Astrocyte (in vitro differentiated cells and primary cell): ENCODE measurements at places on chromosomes 3 and 15. TPM values are rescaled to one million over a fixed set of nuclear protein-coding genes. Genes with fewer than 3 reads are reported as not detected.

Gene A4GNT
- not detected in 2 replicates for total RNA-seq

Gene RBP2
- not detected in 2 replicates for total RNA-seq

Gene REC114
- not detected in 2 replicates for total RNA-seq

Gene WDR93
- not detected in 2 replicates for total RNA-seq

Gene C3orf49
- not detected in 2 replicates for total RNA-seq

Gene COX5A
- 192 and 207 TPM in 2 replicates for total RNA-seq

Gene GOLGA6D
- not detected in 2 replicates for total RNA-seq

Gene AP3B2
- 7.2 and 11.5 TPM in 2 replicates for total RNA-seq

Gene ZPLD1
- 0.45 and 0.60 TPM in 2 replicates for total RNA-seq

Gene AADACL2
- total RNA-seq = not detected in 2 replicates

Gene CORO2B
- total RNA-seq = 6.2 and 7.4 TPM in 2 replicates

Gene SYNPR
- 0.27 TPM in 1 of 2 replicates, not detected in the other for total RNA-seq

Gene PRR23E
- not detected in 2 replicates for total RNA-seq

DNA sequence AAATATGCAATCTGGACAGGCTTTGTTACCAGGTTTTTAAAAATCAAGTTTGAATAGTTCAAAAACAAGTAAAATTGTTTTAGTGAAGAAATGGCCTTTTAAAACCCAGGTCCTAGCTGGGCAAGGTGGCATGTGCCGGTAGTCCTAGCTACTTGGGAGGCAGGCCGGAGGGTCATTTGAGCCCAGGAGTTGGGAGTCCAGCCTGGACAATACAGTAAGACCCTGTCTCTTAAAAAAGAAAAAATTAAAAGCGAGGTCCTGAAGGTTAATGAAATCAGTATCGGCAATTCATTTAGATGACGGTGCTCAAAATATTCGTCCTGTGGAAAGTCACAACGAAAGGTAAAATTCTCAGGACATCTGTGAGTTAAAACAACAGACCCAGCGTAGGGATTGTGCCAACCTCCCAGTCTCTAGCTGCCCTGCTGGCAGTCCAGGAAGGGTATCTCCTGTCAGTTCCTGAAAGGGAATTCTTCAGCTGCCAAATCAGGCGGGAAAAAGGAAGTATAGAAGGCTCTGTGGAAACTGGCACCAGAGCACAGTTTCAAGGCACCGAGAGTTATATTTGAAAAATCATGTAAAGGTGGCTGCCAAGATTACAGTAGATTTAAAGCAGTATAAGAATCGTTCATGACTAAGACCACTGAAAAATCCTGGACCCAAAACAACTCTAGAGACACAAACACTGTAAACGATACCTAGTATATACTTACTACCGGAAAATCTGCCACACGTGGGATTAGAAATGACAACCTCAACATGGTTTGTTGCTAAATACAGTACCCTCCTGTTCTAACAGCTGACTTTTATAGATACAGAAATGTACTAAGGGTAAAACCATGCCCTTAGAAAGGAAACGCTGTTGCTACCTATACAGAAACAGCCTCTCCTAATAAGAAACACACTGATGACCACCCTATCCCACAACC, 1.2 kb upstream of the ABHD17C start:
- H3K27ac ChIP-seq = no peak overlapping the region
- H3K27me3 ChIP-seq = no peaks in the 10 kb centered on the region
- H3K4me1 ChIP-seq = peaks cover 13% of the 10 kb centered on the region
- peak overlapping the region; percentile 69 for H3K4me3 ChIP-seq

DNA sequence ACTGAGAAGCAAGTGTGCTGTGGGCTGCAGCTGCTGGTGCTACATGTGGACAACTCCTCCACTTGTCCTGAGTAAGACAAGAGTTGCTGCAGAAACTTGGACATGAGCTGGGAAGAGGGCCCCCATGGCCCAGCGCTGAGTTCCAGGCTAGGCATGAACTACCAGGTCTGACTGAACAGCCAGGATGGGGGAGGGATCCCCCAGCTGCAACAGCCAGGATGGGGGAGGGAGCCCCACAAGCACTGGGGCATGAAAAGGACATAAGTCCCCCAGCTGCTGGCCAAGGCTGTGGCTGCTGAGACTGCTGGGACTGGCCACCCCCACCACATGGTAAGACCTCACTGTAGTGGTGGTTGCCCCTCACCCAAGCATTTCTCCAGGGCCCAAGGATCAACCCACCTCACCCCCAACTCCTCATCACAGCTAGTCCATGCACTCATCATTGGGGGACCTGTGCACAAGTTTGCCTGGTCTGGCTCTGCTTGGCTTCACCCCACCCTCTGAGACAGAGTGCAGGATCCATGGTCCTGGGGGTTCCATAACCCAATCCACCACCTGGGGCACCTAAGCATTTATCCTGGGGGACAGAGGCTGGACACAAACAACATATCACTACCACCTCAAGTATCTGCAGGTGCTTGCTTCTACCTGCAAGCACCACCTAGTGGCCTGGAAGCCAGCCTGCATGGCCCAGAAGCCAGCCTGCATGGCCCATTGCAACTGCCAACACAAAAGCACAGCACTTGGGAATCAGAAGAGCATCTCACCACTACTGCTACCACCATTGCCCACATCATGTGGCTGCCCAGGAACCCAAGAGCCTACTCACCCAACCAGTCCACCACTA, 84.5 kb upstream of the STT3B start:
- H3K36me3 ChIP-seq = no peaks in the 10 kb centered on the region
- DNase-seq = no peak
- H3K27me3 ChIP-seq = no peaks in the 10 kb centered on the region
- no peak overlapping the region for H3K4me3 ChIP-seq

GRCh38 chr3:76177610-76178009, 392.3 kb upstream of the ZNF717 start:
- H3K27me3 ChIP-seq = no peaks in the 10 kb centered on the region
- H3K36me3 ChIP-seq = no peaks in the 10 kb centered on the region
- no peak overlapping the region for H3K4me3 ChIP-seq
- no peaks in the 10 kb centered on the region for H3K4me1 ChIP-seq
- DNase-seq = no peak
- no peak overlapping the region for H3K27ac ChIP-seq

DNA sequence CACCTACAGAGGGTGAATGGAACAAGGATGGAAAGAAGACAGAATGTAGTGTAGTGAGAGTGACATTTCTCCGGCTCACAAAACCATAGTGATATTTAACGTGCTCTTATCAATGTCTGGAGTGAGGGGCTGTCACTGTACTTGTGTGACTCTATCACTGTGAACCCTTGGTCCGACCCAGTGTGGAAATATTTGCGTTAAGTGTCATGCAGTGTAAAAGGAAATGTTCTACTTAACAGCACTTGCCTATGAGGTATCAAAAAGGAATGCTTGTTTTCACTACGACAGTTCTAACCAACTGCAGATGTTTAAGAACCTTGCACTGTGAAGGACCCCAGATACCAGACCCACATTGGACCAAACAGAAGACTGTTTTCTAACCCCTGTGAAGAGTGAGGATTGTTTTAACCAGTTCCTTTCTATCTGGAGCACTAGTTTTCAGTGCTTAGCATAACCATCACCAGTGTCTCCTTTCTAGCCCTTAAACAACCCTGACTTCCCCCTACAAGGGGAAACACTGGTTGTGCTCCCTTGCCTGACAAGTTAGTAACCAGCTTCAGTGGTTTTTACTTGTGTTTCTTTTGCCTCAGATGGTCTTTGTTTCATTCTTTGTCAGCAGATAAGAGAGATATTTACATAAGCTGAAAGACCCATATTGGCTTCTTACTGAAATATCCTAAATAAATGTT, 144.7 kb upstream of the ABHD17C start:
- peak; percentile 99 for DNase-seq
- peak overlapping the region; percentile 44 for H3K4me3 ChIP-seq
- peaks cover 33% of the 10 kb centered on the region for H3K4me1 ChIP-seq
- H3K36me3 ChIP-seq = peaks cover 4% of the 10 kb centered on the region

DNA sequence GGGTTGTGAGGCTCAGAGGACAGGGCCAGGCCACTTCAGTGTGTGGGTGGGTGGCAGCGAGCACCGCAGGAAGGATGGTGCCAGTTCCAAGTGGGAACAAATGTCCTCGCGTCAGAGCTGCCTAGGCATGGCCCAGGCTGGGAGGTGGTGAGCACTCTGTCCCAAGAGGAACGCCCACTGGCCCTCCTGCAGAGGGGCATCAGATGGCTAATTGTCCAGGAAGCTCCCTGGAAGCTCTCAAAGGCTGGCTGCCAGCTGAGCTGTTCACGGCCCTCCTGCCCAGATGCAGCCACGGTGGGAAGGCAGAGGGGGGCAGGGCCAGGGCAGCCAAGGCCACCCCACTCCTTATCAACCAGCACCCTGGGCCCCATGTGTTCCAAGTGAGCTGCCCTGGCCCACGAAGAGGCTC, 55.2 kb downstream of the IQSEC1 start:
- H3K4me1 ChIP-seq = peaks cover 61% of the 10 kb centered on the region
- no peaks in the 10 kb centered on the region for H3K27me3 ChIP-seq
- no peaks in the 10 kb centered on the region for H3K36me3 ChIP-seq
- no peak overlapping the region for H3K27ac ChIP-seq
- DNase-seq = no peak

DNA sequence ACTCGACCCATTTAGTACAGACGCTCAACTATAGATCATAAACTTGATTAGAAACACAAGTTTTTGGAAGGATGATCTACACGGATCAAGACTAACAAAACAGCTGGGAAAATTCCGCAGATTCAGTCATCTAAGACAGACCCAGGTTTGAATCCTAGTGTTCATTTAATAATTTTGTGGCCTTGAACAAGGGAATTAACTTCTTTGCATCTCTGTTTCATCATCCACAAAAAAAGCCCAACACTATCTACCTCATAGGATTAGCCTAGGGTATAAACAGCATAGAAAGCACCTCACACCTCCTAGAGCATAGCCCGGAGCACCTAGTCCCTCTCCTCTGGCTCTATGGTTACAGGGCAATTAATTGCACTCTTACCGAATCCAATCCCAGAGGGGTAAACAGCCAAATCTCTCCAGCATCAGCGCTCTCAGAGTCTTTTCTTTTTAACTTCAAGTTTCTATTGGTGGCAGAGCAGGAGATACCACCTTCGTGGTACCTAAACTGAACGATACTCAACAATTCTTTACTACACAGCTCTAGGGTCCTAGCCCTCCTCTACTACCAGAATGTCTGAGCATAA, 3.5 kb downstream of the TBL1XR1 start:
- H3K36me3 ChIP-seq = no peaks in the 10 kb centered on the region
- H3K4me3 ChIP-seq = peak overlapping the region; percentile 92
- peaks cover 29% of the 10 kb centered on the region for H3K4me1 ChIP-seq
- no peak overlapping the region for H3K27ac ChIP-seq

DNA sequence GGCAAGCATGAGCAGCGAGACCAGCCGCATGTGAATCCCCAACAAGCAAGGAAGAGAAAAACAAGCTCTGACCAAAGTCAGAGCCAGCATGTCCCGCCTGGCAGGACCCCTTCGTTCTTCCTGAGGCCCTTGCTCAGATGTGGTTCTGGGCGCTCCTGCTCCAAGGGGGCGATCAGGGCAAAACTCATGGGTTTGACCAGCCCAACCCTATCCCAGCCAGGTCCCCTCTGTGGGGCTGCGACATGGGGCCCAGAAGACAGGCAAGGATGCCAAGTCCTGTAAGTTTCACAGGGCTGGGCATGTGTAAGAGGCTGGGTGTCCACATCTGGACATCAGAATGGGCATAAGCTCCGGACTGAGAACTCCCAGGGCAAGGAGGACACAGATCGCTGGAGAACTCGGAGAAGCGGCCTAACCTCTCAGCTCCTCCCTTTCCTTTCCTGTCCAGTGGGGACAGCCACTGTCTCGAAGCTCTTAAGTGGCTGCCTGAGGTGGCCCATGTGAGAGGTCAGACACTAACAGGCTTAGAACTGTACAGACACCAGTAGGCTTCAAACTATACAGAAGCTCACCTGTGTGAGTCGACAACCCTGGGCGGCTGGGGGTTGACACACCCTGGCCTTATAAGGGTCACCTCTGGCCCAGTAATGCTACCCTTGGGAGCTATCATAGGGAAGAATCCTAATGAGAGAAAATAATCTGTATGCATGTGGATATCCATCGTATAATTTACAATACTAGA, 48.9 kb downstream of the XXYLT1 start:
- H3K4me3 ChIP-seq = no peak overlapping the region
- H3K4me1 ChIP-seq = no peaks in the 10 kb centered on the region
- no peaks in the 10 kb centered on the region for H3K27me3 ChIP-seq
- H3K36me3 ChIP-seq = no peaks in the 10 kb centered on the region
- H3K27ac ChIP-seq = no peak overlapping the region

GRCh38 chr15:67935244-67935643, 95.4 kb upstream of the RNU6-1 start:
- H3K36me3 ChIP-seq = no peaks in the 10 kb centered on the region
- no peak for DNase-seq
- H3K4me3 ChIP-seq = no peak overlapping the region
- no peak overlapping the region for H3K27ac ChIP-seq
- H3K4me1 ChIP-seq = no peaks in the 10 kb centered on the region

GRCh38 chr3:14231998-14232501, 53.4 kb downstream of the LSM3 start:
- H3K4me1 ChIP-seq = peaks cover 10% of the 10 kb centered on the region
- no peak for DNase-seq
- peak overlapping the region; percentile 43 for H3K27ac ChIP-seq
- H3K36me3 ChIP-seq = no peaks in the 10 kb centered on the region
- H3K27me3 ChIP-seq = no peaks in the 10 kb centered on the region

GRCh38 chr15:64251121-64251520, 88.3 kb upstream of the PPIB start:
- H3K36me3 ChIP-seq = no peaks in the 10 kb centered on the region
- peaks cover 27% of the 10 kb centered on the region for H3K4me1 ChIP-seq
- DNase-seq = peak; percentile 79
- no peak overlapping the region for H3K4me3 ChIP-seq

- H3K27ac ChIP-seq = no peak overlapping the region
- H3K4me1 ChIP-seq = no peaks in the 10 kb centered on the region
- no peaks in the 10 kb centered on the region for H3K27me3 ChIP-seq
- no peak overlapping the region for H3K4me3 ChIP-seq
Observed at GRCh38 chr15:79358069-79358468, 47.2 kb downstream of the TMED3 start.

- H3K36me3 ChIP-seq = no peaks in the 10 kb centered on the region
- H3K4me3 ChIP-seq = no peak overlapping the region
- no peaks in the 10 kb centered on the region for H3K27me3 ChIP-seq
- H3K4me1 ChIP-seq = no peaks in the 10 kb centered on the region
Observed at GRCh38 chr3:142660893-142661292, 62.9 kb upstream of the TRPC1 start.

DNA sequence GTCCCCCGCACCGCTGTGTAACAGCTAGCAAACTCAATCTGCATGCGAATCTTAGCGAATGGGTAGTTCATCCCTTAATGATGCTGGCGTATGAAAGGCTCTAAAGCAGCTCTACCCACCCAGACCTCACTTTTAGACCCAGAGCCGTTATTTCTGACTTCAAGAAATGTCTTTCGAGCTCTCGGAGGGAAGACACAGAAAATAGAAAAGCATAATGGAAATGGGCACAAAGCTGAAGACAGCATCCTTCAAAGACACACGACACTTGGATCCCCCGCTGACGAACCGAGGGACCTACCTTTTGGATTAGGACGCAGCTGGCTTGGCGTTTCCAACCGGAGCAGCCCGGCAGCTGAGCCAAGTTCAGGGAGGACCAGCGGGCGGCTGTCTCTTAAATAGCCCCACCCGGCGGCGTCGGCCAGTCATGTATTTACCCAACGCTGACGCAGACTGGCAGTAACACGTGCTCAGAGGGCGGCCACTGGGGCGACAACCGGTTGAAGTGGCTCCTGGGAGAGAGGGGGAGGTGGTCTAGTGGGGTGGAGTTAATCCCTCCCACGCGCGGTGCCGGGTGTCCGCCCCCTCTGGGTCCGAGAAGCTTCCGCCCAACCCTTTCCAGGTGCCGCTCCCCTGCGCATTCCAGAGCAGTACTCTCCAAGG, 1.5 kb downstream of the CCK start:
- H3K36me3 ChIP-seq = no peaks in the 10 kb centered on the region
- H3K4me1 ChIP-seq = peaks cover 14% of the 10 kb centered on the region
- H3K27me3 ChIP-seq = peaks cover 40% of the 10 kb centered on the region
- H3K27ac ChIP-seq = no peak overlapping the region
- peak overlapping the region; percentile 33 for H3K4me3 ChIP-seq
